Central memory CD8-positive, alpha-beta T cell (primary cell): ENCODE measurements at places on chromosomes 13 and 19.

DNA sequence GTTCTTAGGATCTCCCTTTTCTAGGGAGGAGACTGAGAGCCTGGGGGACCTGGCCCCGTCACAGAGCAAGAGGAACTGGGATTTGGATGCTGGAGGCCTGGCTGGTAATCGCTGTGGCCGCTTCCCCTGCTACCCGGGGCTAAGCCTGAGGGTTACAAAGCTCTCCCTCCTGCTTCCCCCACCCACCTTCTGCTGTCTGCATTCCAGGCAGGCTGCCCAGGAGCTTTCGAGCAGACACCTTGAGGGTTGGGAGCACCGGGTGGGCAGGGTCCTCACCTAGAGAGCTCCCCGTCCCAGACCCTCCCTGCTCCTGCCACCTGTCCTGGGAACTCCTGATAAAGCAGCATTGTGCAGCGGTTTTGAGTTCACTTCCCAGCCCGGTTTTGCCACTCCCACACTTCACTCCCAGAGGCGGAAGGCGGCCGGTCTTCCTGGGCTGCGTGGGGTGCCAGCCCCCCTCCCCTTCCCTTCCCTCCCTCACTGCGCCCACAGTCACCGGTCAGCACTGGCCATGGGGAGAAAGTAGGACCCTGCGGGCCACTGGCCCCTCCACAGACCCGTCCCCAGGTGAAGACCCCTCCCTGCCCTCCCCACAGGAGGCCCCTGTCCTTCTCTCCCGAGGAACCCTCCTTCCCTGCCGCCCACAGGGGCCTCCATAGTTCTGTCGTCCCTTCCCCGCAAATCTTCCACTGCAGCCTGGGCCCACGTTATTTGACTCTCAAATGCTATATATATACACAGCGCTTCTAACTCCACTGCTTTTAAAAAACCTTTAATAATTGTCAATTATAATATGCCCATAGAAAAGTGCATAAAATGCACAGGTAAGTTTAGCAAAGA, 8.1 kb downstream of the PAK4 start:
- no peak for DNase-seq

DNA sequence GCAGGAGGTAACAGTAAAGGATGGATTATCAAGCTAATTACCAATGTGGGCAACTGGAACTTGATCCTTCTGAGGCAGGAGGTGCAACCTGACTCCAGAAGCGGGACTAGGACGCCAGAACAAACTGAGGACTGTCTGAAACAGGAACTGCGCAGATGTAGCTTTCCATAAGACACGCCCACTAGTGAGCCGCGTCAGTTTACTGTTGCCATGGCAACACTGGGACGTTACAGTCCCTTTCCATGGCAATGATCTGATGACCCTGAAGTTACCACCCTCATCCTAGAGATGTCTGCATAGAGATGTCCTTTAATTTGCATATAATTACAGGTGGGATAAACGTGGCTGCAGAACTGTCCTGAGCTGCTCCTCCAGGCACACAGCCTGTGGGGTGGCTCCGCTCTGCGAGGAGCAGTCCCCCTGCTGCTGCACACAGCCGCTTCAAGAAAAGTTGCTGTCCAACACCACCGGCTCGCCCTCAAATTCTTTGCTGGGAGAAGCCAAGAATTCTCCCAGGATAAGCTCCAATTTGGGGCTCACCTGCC, 816.6 kb downstream of the UQCRFS1 start:
- no peak for DNase-seq

GRCh38 chr13:80400865-80401426, 60.0 kb upstream of the SPRY2 start:
- DNase-seq: no peak

DNA sequence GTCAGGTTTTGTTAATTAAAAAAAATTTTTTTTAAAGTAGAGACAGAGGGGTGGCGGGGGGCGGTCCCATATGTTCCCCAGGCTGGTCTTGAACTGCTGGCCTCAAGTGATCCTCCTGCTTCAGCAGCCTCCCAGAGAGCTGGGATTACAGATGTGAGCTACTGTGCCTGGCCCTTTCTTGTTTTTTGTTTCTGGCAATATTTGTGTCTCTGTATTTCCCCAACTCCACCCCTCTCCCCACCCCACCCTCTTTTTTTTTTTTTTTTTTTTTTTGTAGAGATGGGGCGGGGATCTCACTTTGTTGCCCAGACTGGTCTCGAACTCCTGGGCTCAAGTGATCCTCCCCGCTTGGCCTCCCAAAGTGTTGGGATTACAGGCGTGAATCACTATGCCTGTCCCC, 600 bp upstream of the CAPN12 start:
- DNase-seq: no peak

- no peak for DNase-seq
These were observed 24.6 kb upstream of the SLITRK6 start for GRCh38 chr13:85823832-85824231.

DNA sequence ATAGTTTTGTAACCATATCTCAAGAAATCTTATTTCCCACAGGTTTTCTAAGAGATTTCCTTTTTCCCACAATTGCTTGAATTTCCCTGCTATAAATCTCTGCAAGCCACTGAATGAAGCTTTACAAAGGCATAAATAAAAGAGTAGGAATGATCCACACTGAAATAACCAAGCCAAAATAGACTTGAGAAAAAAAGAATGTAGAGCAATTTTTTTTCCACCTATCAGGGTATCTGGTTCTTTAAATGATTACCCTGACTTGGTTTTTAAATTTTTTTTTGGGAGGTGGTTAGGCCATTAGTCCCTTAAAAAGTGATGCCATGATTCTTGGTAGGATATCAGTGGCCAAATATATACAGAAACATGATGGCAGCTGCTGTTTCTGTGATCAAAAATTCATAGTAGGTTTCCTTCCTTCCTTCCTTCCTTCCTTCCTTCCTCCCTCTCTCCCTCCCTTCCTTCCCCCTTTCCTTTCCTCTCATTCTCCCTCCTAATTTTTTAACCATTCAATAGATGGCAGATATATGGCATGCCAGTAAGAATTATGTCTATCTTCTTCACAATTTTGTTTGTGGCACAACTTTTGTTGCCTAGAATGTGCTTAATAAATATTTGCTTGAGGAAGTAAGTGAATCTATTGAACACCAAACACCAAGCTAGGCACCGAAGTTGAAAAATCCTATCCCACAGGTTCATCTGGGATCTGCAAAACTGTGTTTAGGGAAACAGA, 233.7 kb downstream of the LHFPL6 start:
- DNase-seq: no peak

- no peak for DNase-seq
These were observed 10.1 kb upstream of the GTF2F1 start for GRCh38 chr19:6402837-6403608.

DNA sequence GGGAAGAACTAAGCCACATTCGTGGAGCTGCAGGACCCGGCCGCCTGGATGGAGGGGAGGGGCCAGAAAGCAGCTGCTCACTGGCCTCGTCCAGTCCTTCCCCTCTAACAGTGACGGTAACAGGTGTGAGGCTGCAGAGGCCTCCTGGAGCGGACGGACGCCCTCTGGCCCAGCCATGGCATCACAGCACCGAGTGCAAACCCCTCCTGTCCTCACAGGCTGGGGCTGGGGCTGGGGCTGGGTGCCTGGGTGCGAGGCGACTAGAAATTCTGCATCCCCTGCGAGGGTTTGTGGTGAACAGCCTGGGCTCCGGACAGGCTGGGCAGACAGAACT, 3.6 kb downstream of the MICOS13 start:
- DNase-seq: no peak

DNA sequence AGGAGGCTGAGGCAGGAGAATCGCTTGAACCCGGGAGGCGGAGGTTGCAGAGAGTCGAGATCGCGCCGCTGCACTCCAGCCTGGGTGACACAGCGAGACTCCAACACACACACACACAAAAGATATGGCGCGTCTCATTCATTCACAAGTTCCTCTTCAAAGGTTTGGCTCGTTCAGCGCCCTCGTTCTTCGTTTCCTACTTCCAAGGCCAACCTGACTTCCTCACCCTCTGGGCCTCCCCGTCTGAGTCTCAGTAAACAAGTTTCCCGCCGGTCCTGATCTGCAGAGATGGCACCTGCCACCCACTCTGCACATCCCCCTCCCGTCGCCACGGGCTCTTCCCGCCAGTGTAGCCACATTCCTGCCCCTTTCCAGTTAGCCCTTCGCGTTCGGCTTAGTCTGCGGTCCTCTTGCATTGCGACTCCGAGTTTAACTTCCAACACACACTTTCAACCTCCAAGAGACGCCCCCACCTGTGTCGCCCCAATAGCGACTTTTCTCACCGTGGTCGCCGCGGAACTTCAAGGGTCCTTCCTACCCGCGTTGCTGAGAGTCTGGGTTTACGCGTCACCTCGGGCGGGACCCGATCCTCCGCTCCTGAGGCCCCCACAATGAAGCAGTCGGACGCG, 1.3 kb upstream of the BSG start:
- peak; percentile 51 for DNase-seq

- DNase-seq: no peak
These were observed 1.9 kb downstream of the LTBP4 start for GRCh38 chr19:40603071-40603388.

GRCh38 chr13:98910501-98910951, 67.3 kb downstream of the DOCK9 start:
- DNase-seq: no peak

GRCh38 chr19:7833225-7834099, 3.4 kb downstream of the EVI5L start:
- no peak for DNase-seq

DNA sequence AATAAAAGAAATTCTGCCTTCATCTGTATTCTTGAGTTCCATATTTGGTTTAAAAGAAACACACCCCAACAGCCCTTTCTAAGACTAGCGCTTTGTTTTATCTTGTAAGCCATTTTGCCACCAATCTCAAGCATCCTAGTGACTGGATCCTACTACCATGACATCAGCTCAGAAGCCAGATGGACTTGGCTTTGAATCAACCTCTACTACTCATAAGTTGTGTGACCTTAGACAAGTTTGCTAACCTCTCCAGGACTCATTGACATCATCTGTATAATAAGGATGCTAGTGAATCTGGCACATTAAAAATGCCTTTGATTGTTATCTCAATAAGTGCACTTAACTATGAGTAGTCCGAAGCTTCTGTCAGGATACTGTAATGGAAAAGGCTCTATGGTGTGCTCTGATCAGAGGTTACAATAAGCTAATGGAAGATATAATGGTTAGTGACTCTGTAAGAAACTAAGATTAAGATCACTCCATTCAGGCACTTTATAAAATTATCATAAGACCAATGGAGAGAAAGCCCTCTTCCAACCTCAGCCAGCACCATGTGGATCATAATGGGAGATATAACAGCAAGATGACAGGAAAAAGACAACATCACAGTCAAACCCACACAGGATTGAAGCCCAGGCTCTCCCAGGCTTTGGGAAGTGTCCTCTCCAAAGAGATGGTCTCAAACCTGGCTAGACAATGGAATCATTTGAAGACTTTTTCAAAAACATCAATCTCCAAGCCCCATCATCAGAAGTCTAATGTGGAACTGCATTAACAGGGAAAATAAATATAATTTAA, 180.6 kb upstream of the MIR17HG start:
- no peak for DNase-seq

DNA sequence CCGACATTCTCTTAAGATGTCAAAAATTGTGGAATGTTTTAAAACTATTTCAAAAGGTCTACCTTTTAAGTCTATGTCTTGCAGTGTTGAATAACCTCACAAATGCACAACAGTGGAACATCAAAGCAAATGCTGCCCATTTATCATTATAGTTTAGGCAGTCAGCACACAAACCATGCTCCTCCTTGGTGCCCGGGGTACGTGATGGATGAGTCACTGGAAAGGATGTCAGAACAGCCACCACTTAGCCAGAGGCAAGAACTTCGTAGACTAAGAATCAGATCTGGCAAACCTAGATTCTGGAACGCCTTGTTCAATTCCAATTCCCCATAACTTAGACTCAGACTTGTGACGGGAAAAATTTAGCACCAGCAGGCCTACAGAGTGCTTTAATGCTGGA, 343.6 kb downstream of the FGF9 start:
- DNase-seq: no peak

GRCh38 chr13:31356991-31357390, 157.2 kb downstream of the B3GLCT start:
- no peak for DNase-seq

DNA sequence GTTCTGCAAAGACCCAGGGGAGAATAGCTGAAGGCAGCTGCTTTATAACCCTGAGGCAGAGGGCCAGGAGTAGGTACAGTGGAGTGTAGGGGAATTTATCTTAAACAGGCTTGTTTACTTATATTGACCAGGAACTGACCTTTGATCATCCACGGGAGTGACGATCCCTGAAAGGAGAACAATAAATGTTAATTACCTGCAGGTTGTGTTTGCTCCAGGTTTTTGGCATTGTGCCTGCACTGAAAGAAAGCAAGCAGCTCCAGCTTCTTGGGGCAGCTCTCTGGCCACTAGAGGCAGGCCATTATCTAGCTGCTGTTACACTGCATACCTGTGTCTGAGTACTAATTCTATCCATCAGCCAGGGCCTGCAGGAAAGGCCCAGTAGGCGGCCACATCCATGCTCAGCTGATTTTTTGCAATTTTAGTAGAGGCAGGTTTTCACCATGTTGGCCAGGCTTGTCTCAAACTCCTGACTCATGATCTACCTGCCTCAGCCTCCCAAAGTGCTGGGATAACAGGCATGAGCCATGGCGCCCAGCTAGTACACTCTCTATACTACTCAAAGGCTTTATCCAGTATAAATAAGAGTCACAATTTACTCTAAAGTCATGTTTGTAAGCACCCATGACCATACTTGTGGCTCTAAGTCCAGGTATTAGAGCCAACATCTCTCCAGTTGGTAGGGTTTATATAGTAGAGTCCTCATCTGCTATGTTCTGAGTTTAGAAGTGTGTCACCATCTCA, 8.5 kb upstream of the ZNF91 start:
- DNase-seq: no peak

- DNase-seq: no peak
These were observed 21.3 kb upstream of the MTRF1 start for GRCh38 chr13:41284512-41285288.

GRCh38 chr13:72521940-72522661, 205.3 kb downstream of the MZT1 start:
- no peak for DNase-seq

GRCh38 chr13:72295153-72295552, 428.1 kb upstream of the DACH1 start:
- DNase-seq: no peak

GRCh38 chr19:48393559-48394330, at the start of gene GRIN2D:
GRIN2D (plus strand) TSS chr19:48393668; CDS start chr19:48398393, 4,725 bp downstream.
- DNase-seq: no peak

GRCh38 chr13:86881390-86881789, 789.8 kb upstream of the SLITRK5 start:
- DNase-seq: no peak

- no peak for DNase-seq
These were observed 4.5 kb upstream of the B3GNT8 start for GRCh38 chr19:41431426-41432386.

GRCh38 chr13:38537051-38537450, 149.8 kb upstream of the FREM2 start:
- no peak for DNase-seq

DNA sequence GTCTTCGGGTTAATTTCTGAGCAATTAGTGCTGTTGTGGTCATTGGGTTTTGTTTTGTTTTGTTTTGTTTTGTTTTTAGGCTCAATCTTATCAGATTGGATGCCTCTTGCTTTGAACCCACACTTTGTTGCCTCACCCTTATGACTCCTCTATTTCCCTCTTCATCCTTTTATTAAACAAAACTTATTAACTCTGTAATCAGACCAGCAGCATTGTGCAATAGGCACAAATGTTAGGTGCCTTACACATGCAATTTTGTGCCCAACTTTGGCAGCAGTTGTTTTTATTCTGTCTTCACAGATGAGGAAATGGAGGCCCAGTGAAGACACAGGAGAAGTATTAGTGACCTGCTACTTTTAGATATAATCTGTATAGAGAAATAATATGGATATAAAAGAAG, 377.7 kb downstream of the KCNRG start:
- no peak for DNase-seq
